ENCODE measurements at places on chromosomes 1 and 21.

- DNase-seq, result no peak
These were observed 3.1 kb downstream of the CNIH3 start for GRCh38 chr1:224619209-224619608.

DNA sequence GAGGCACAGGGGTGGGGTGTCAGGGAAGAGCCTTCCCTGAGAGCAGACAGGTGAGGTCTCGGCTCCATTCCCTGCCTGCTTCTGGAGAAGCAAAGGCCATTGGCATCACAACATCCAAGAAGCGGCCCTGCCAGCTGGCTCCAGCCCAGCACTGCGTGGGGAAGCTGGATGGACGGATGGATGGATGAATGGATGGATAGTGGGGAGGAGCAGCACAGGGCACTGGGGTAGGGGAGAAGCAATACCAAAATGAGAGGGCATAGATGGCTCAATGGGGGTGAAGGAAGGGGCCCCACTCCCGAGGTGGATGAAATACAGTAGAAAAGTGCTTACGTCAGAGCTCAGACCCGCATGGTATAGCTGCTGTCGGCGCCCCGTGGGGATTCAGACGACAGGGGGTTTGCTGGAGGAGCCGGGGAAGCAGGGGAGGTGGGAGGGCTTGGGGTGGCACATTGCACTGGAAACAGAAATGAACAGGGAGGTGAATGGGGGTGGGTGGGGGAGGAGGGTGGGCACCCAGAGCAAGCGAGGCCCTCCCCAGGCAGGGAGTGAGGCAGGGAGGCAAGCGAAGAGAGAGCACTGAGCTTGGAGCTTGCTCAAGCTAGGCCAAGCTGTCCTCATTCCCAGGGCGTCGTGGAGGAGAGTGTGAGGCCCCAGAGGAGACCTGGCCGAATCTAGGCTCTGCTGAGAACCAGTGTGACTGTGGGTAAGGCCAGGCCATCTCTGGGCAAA is 9.5 kb upstream of the GOLT1A start:
- no peak for DNase-seq

- no peak for DNase-seq
These were observed 21.9 kb downstream of the MT1HL1 start for GRCh38 chr1:236982380-236982779.

GRCh38 chr1:150893336-150893913 is 6.5 kb downstream of the CTXND2 start:
- no peak for DNase-seq

DNA sequence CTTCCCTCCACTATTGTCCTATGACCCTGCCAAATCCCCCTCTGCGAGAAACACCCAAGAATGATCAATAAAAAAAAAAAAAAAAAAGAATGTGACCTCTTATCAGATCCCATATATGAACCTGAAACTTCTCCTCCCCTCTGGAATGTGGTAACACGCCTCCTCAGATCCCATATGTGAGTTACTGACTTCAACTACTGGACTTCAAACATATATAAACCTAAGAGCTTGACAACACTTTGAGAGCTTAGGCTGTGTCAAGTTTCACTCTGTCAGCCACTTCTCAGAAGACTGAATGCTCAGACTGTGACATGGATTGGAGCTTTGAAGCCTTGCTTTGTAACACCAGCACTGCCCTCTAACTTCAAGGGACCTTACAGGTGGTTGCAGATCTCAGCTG is 148.4 kb downstream of the COP1 start:
- no peak for DNase-seq

DNA sequence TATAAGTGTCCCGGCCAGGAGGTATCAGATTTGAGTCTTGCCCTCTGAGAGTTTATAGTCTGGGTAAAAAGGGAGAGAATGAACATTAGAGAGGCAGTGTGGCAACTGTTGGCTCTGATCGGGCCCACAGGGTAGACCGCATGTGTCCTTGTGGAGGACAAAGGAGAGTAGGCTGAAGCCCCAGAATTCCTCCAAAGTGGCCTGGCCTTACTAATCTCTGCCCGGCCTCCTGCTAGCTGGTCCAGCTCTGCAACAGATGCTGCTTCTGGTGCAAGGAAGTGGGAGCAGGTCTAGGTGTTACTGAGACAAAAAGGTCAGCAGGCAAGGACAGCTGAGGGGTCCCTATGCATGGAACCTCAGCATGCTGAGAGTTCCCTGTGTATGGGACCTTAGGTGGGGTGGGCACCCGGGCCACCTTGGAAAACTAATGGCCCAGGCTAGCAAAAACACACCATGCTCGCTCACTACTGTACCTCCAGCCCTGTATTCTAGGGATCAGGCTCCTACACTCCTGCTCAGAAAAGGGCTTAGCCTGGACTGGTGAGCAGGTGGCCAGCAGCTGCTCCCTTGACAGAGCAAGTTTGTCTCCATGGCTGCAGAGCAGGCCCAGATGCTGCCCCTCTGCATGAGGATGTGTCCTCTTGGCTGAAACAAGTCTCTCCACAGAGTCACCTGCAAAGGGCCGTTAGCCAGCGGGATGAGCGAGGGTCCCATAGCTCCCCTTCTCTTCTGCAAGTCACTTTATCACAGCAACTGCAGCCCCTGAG is 30.3 kb upstream of the RGS16 start:
- DNase-seq, result no peak

- DNase-seq, result no peak
These were observed 127.5 kb upstream of the C1orf174 start for GRCh38 chr1:4027492-4028138.
